A549 treated with DMSO at 1 μM for 4 hours (cell line): ENCODE measurements at places on chromosomes 3 and 15. TPM values are rescaled to one million over a fixed set of nuclear protein-coding genes. Genes with fewer than 3 reads are reported as not detected.

The SPATA12 gene
- 0.45 to 0.64 TPM (median 0.52 TPM) in 5 replicates for total RNA-seq

The SEMA7A gene
- total RNA-seq: 2.9 to 4.6 TPM (median 3.4 TPM) in 5 replicates

The APPL1 gene
- total RNA-seq: 14.8 to 22.5 TPM (median 19.9 TPM) in 5 replicates

The JAGN1 gene
- total RNA-seq: 52.1 to 69.3 TPM (median 64.3 TPM) in 5 replicates

The CASR gene
- not detected in 5 replicates for total RNA-seq
